Fibroblast of gingiva (primary cell): ENCODE measurements at places on chromosomes 7 and 10.

GRCh38 chr10:101397140-101397539 is 43.2 kb downstream of the BTRC start:
- DNase-seq: peak; percentile 72

DNA sequence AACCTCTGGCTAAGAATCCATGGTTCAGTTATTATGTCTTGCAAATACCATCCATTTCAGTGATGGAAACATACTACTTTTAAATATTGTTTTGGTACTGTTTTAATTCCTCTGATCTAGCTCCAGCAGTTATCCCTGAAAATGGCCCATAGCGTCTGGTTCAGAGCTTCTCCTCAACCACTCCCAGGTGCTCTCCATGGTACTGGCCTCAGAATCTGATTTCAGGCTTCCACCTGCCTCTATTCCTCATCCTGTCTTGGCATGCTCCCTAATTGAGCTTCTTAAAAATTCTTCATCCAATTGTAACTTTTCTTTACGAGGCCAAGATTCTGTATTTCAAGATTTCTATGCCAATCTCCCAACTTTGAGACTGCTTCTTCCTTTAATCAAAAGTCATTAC is 236.3 kb downstream of the HTR7 start:
- no peak for DNase-seq

- peak; percentile 44 for DNase-seq
Measured at GRCh38 chr10:52004342-52004949, 305.1 kb upstream of the CSTF2T start.

GRCh38 chr7:101669307-101669706 is 40.2 kb upstream of the MYL10 start:
- DNase-seq: no peak

DNA sequence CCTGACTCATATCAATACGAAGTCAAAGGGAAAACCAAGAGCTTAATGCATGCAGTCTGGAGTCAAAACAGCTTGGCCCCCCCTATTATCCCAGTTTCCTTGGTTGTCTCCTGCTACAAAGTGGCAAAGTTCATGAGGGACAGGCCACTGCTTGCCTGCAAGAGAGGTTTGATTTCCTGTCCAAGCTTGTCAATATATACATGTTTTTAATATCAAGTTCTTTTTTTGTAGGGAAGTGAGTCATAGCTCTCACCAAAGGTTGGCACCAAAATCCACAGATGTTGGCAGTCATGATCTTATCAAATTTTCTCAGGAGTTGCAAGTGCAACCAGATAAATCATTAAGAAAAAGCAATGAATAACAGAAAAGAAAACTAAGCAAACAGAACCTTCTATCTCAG is 176.8 kb downstream of the COBL start:
- DNase-seq: peak; percentile 3

- no peak for DNase-seq
Measured at GRCh38 chr10:58278962-58279307, 10.0 kb downstream of the CISD1 start.

GRCh38 chr10:76311752-76312636 is 880.6 kb downstream of the LRMDA start:
- no peak for DNase-seq

DNA sequence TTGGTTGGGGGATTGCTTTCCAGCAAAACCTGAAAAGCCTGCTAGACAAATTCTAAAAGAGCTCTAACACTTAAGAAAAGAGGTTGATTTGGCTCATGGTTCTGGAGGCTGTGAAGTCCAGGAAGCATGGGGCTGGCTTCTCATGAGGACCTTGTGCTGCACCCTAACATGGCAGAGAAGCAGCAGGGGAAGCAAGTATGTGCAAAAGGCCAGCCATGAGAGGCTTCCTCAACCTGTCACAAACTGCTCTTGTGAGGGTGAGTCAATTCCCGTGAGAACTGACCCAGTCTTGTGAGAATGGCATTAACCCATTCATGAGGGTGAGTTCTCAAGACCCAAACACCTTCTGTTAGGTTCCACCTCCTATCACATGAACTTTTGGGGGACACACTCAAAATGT is 54.3 kb upstream of the IGFBP3 start:
- DNase-seq: no peak

DNA sequence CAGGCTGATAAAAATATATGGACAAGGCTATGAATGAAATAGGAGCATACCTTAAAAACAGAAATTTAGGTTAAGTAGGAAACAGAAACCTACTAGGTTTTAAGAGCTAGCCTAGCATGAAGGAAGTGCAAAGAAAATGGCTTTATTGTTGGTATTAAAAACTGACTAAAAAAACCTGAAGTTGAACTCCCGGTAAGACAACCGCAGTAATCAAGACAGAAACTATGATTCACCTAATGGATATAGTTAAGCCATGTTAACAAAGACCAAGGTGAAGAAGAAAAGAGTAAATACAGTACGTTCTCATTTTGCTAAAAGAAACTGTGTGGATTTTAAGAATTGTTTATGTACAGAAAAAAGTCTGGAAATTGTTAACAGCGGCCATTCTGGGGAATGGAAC is 2.5 kb downstream of the RTKN2 start:
- no peak for DNase-seq

GRCh38 chr7:143239813-143240212 is 18.0 kb downstream of the TAS2R40 start:
- DNase-seq: peak; percentile 83

DNA sequence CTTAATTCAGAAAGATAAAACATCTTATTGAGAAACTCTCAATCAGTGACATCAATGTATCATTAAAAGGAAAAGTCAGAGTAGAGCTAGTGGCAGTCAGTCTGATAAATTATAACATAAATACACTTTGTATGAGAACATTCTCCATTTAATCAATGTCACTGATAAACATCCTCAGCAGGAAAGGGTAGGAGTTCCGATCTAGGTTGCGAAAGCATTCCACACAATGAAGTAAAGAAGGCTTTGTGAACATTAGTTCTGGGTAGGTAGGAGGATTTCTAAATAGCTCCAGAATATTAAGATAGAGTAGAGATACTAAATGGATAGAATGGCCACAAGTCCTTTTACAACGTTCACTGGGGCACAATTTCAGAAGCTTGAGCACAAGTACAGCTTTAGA is 179.7 kb upstream of the MALRD1 start:
- no peak for DNase-seq

DNA sequence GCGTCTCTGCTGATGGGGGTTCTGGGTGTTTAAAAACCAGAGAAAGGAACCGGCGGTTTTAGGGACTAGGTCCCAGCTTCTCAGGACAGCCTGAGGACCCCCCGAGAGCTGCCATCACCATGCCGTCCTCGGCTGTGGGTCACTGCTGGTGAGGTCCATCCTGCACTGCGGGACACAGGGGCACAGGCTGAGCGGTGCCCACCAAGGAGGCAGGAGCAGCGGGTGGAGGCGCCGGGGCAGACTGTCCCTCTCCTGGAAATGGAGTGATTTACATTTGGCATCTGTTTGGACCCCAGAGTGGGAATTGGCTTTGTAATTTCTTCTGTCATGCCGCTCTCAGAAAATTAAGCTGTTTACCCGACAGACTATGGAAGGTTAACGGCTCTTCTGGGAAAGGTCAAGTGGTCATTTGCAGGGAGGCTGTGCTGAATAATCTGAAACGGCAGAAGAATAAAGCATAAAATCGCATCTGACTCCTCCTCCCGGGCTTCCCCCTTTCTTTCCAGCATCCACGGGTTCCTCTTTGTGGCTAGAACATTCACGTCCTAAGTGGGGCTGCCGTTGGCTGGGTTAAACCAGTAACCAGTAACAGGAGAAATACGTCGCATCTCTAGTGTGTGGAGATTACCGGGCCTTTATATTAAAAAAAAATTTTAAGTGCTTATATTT is 31.7 kb downstream of the LHPP start:
- no peak for DNase-seq

DNA sequence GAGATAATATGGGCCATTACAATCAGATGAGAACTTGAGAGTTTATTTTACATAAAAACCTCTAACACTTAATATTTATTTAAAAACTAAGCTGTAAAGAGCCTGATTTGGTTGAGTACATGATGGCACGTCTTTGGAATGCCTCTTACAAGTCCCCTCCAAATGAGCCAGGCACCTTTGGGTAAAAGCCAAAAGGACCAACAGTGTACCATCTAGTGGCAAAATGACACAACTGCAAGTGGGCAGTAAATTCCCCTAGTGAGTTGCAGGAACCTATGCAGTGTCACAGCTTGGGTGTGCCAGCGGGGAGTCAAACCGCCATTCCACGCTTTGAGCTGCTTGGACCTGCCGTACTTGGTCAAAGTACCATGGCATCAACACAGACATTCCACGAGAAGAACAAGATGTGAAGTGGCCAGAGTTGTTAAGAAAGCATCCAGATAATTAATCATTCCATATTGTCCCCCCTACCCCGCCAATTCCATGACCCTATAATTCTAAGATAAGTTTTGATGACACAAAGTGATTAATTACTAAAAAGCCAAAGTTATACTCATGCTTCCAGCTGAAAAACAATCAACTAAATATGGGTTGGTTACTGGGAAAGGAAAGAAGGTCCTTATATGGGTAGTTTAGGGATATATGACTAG is 115.2 kb downstream of the SORBS1 start:
- peak; percentile 79 for DNase-seq

DNA sequence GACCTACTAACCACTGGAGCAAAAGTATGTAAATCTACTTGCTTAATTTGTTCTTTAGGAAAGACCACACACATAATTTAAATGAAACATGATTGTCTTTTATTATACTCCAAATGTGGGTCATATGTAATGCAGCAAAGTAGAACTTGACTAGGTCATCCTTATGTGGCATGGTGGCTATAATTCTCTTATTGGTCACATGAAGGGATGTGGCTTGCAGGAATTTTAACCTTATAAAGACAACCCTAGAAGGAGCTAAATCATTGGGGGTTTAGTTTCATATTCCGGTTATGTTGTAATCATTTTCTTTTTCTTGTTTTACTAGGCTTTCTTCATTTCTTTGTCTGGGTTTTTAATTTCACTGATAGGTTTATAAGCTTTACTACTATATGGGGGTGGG is 93.9 kb downstream of the SEPTIN7 start:
- peak; percentile 23 for DNase-seq

DNA sequence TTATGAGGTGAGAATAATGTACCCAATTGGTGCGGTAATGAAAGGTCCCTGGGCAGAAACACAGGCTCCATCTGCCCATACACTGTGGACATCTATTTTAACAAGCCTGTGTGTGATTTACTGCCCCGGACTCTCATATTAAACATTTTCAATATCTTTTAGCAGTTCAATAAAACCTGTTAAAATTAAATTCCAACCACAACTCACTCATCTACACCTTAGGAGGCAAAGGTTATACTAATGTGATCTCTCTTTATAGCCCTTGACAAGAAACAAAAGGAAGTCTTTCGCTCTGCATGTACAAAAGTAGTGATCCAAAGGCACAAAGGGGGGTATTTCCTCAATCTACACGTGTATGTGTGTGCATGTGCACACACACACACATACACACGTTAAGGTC is 186.0 kb downstream of the PARD3 start:
- no peak for DNase-seq

DNA sequence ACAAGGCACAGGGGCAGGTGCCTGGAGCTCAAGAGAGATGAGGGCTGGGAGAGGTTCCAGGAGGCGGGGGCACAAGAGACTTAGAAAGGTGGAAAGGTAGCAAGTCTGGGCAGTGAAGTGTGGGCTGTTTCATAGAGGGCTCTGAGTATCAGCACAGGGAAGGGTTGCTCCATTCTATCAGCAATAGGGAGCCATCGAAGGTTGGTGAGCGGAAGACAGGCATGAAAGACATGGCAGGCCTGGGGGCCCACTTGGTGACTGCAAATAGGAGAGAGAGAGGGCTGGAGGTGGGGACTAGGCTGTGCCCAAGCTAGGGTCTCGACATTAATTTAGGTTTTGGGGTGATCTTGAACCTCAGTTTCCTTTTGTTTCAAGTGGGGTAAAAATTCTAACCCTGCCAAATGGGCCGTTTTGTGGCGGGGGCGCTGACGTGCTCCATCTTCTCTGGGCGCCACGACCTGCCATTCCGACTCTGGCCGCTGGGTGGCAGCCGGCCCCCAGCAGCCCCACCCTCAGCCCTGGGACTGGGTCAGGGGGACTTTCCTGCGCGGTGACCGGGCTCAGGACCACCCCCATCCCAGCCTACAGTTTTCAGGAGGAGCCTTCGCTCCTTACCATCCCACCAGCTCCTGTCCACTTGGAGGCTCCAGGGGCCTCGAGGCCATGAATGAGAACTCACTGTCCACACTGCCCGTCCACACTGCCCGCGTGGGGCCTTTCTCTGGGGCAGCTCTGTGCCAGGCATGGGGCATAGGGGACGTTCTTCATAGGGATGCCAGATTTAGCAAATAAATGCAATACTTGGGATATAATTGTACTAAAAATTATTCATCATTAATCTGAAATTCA is 37.2 kb upstream of the PCBD1 start:
- DNase-seq: no peak

DNA sequence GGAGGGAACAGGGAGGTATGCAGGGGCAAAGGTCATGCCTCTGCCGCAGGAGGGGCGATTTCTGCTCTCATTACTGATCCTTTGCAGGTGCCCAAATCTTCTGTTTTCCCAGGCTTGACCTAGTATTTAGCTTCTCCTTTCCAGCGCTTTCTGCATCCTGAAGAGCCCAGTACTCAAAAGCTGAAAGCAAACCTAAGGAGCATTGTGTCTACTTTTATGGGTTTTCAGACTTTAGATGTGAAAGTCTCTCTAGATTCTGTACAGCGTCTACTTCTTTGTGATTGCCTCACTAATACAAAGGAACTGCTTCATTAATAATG is 560 bp downstream of the GBF1 start:
- DNase-seq: no peak

DNA sequence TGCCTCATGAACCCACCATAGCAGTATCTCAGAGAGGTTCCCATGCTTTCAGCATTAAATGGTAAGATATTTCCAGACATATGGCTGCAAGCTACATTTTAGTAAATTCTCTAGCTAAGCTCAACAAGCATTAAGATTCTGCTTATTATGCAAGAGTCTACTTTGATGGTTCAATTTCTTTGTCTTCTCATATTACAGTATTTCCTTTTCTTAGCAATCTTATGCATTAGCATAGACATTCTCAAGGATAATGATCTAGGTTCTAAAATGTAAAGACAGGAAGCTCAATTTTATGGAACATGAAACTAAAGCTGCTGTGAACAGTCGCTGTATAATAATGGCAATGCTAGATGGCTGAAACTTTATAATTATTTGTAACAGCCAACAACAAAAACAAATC is 39.2 kb downstream of the MEOX2 start:
- DNase-seq: peak; percentile 4
